ENCODE measurements at places on chromosomes 11 and 22.

DNA sequence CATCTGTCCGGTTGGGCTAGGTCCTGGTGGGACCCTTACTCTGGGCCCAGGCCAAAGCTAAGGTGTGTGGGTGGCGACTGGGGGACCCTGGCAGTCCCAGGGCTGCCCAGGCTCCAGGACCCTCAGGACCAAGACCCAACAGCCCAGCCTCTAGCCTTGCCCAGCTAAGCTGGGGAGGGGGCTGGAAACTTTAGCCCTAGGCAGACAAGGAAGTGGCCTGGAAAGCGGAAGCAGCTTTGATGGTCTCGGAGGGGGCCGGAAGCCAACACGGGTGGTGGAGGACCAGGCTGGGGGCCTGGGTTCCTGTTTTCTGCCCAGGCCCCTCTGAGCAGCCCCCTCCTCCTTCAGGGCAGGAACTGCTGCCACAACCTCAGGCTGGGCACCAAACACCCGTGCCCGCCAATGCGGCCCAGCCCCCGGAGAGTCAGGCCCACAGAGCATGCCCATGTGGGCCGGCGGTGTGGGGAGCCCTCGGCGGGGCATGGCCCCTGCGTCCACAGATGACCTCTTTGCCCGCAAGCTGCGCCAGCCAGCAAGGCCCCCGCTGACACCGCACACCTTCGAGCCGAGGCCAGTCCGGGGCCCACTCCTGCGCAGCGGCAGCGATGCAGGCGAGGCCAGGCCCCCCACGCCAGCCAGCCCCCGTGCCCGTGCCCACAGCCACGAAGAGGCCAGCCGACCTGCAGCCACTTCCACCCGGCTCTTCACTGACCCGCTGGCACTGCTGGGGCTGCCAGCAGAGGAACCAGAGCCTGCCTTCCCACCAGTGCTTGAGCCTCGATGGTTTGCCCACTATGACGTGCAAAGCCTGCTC lies 2.8 kb downstream of the SIPA1 start:
- DNase-seq, result no peak

DNA sequence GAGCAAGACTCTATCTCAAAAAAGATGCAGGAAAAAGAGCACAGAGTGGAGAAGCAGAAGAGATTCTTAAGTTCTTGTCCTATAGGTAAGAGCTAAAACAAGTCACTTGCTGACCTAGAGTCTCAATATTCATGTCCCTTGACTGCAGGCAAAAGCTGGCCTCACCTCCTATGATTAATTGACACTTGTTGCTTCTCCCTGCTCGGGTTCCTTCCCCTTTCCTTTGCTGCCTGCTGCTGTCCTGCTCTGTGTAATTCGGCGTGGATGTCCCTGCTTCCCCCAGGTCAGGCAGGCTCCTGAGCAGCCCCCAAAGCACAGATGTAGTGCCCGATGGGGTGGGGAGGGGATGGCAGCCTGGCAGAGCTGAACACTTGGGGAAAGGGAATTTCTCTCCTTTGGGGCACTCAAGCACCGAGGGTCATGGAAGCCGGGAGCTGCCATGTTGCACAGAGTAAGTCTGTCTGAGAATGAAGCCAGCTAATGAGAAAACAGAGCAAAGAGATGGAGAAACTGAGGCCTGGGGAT lies 60.8 kb upstream of the NUP50 start:
- no peak for DNase-seq

- DNase-seq, result no peak
These were observed 114.4 kb downstream of the SLC1A2 start for GRCh38 chr11:35304900-35305460.

DNA sequence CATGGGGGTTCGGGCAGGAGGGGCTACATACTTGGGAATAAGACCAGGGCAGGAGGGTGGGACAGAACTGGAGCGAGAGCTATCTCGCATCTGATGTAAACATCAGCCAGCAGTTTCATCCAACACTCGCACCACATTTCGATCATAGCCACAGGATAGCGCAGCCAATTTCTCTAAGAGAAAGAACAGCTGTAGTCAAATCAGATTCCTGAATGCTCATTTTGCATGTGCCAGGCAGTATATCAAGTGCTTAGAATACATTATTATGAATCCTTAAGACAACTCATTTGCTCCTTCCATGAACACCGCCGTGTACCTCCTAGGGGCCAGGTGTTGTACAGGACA lies 14.5 kb downstream of the DGCR2 start:
- DNase-seq, result no peak

- DNase-seq, result no peak
These were observed 2.5 kb downstream of the TCN2 start for GRCh38 chr22:30609260-30610185.

DNA sequence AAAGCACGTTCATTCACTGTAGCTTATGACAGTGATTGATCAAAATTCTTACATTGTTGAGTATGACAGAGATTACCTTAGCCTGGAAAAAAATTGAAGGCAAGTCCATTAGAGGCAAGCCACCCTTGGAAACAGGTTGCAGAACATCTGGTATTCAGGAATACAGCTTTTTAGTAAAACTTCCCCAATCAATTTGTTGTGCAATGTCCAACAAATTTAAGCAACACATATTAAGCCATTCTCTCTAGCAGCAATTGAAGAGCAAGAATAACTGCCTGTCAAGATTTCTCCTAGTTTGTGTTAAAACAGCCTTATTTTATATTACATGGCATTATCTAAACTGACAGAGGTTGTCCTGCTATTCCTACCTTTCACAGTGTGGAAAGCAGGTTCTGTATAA lies 37.0 kb downstream of the BCL2L13 start:
- DNase-seq, result no peak

DNA sequence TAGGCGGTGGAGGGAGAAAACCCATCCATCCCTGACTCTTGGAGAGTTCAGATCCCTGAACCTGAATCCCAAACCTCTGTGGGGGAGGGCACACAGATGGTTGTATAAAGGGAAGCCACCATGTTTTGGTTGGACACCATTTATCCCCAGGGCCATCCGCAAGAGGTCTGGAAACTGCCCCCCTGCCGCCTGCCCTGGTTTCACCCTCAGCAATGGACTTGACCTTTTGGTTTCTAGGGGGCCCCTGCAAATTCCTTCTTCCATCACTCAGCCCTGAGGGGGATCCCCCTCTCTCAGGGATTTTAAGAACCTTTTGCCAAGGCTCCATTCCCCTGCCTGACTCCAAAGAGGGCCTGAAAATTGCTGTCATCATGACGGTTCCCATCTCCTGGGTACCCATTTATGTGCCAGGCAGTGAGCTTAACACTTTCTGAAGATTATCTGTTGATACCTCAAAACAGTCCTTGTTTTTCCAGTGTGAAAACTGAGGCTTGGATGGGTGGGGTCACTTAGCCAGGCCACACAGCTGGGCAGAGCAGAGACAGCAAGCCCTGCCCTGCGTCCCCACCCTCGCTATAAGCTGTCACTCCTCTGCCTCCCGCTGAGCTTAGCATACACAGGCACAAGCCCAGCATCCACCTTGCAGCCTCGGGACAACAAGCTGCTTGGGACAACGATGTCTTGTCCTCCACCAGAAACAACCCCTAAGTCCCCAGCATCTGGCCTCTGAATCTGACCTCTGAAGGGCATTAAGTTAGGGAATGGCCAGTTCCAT lies 33.2 kb upstream of the CRYBB3 start:
- DNase-seq, result no peak

DNA sequence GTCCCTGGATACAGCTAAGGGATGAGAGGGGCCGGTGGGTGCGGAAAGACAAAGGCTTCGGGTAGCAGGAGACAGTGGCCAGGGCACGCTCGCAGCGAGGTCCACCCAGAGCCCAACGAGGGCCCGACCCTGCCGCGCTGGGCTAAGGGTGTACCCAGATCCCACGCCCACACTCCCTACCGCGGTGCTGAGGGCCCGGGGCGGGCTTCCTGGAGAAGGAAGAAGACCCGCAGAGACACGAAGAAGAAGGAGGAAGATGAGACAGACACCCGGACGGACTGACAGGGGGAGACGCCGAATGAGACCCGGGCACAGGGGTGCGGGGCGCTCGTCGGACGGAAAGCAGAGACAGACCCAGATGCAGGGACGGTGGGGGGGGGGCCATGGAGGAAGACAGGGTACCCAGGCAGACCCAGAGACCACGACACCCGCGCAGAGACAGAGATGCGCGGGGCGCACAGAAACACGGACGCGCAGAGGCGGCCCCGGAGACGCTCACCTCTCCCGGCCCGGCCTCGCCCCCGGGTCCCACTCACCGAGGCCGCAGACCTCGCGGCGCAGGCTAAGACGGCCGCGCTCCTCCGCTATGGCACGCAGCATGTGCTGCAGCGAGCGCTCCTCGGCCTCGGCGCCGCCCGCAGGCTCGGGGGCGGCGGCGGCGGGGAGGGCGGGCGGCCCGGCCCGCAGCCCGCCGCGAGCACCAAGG lies 437 bp downstream of the KIAA0930 start:
- no peak for DNase-seq

DNA sequence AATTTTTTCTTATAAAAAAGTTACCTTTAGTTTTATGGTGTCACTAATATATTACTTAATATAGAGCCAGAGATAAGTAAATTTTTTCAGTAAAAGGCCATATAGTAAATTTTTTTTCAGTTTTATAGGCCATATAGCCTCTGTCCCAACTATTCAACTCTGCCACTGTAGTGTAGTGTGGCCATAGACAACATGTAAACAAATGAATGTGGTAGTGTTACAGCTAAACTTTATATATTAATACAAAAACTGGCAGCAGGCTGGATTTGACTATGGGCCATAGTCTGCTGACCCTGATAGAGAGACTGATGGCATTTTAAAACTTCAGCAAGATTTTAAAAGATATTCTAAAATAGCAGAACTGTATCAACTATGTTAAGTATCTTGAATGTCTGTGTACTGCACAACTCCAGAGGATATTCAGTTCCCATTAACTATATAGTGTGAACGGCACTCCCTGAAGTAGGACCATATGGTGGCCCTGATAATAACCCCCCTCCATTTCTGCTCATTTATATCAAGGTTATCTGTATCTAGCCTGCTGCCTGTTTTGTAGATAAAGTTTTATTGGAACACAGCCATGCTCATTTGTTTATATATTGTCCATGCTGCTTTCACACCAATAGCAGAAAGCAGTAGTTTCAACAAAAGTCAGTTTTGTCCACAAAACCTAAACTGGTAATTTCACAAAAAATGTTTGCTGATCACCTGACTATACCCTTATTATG lies 71.6 kb downstream of the PRMT3 start:
- no peak for DNase-seq

GRCh38 chr22:28658448-28658847 lies 21.2 kb downstream of the TTC28 start:
- no peak for DNase-seq
